T follicular helper cell (primary cell): ENCODE measurements at places on chromosomes 11 and 22.

DNA sequence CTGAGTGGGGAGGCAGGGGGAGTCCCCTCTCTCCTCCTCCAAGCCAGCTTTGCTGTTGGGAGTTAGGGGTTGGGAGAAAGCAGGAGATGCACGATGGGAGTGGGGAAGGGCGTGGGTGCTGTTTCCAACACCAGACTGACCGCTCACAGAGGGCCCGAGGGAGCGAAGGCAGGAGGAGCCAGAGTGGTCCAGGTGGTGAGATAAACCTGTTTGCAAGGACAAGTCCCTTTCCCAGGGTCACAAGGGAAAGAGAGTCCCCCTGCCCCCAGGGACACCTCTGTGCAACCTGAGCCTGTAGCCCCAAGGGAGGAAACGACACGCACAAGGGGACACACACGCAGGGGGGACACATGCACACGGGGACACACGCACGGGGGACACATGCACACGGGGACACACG, 42.2 kb downstream of the WNT11 start:
- DNase-seq, result no peak

DNA sequence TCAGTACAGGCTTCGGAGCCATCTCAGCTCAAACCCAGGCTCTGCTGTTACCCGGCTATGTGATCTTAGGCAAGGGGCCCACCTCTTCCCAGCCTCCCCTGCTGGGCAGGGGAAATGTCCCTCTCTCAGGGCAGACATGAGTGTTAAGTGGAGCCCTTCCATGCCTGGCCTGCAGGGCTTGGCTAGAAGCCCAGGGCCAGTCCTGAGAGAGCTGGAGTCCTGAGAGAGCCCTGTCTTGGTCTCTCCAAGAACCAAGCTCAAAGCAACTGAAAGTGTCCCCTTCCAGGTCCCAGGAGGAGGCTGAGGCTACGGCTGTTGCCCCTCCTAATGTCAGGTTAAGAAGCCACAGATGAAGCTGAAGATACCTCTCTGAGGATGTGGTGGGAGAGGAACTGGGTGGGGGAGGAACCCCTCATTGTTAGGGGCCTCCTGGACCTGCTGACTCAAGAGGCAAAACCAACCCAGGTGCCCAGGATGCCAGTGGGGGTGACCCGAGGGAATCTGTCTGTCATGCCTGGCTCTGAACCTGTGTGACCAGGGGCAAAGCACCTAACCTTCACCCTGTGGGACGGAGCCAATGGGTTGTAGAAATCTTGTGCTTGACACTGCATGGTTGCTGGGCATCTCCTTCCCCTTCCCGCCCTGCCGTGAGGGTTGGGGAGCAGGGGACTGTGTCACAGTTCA, 4.2 kb downstream of the ZP1 start:
- DNase-seq, result no peak

GRCh38 chr11:61480994-61481335, 27.6 kb upstream of the LRRC10B start:
- no peak for DNase-seq

DNA sequence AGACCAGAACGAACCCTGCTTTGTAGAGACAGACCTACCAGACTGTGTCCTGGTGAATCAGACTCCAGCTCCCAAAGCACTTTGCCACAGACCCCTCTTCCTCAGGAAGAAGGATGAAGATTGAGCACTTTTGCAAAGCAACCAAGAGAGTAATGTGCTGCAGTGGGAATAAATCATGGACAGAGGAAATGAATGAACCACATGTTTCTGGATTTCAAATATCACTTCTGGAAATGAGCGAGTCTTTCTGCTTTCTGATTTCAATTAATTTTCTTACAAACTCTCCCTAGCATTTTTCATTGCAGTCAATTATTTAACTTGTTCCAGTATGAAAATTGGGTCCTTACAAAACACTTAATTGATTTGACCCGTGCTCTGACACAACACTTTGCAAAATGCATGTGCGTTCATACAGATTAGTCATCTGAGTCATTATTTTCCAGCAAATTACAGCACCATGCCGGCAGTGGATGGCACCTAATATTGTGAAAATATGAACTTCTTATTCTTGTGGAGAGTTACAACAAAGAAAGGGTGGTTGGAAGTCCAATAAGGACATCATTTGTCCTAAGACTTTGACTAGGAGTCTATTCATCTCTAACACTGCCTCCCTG, 315.9 kb upstream of the CCDC90B start:
- no peak for DNase-seq

DNA sequence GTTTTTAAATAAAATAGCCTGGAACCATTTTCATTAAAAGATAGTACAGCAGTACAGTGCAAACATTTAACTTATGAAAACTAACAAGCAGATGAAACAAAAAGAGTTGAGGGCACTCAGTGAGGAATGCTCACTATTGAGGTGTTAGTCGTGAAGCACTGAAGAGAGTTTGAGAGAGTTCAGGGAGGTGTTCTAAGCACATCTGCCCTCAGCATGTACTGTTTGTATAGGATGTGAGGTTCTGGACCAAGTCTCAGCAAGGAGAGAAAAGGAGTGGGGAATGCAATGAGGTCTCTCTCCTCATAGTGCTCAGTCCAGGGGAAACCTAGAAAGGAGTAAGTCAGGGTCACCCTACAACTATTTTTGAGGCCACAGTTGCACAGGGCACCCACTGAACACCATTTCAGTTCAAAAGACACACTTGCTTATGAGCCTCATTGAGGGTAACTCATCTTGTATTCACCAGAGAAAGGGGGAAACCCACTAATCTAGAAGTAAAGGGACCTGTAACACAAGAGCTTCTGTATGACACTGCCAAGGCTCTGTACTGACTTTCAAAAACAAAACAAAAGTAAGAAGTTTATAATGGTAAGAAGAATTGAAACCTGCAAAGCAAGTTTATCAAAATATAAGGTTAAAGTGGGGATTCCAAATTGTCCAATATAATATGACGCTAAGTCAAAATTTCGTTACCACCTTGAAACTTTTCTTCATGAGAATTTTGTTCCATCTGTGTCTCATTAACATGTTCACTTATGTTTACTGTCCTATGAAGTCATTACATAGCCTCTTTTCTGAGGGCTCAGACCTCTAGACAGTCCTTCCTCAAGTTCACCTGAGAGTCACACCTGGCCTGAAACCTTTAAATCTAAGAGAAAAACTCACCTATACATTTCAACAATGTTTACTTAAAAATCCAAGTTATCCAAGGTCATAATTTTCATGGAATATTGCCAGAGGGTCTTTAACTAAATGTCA, 275.3 kb downstream of the ETS1 start:
- DNase-seq, result no peak

GRCh38 chr22:32636884-32637283, 162.3 kb downstream of the FBXO7 start:
- DNase-seq, result no peak

- no peak for DNase-seq
Measured at GRCh38 chr22:28075358-28075981, 156.4 kb upstream of the PITPNB start.

- DNase-seq, result no peak
Measured at GRCh38 chr22:33770723-33771122, 149.6 kb downstream of the LARGE1 start.

DNA sequence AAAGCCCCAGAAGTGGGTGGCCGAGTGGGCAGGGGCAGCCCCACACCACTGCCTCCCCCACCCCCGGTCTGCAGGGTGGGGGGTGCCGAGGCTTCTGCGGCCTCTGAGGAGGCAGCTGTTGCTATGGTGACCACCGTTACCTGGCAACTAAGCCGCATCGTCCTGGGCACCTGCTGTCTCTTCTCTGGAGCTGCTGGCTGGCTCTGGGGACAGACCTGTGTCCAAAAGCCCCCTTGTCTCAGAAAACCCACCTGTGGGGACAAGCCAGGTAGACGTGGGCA, 79.9 kb upstream of the PRR5 start:
- peak; percentile 24 for DNase-seq

DNA sequence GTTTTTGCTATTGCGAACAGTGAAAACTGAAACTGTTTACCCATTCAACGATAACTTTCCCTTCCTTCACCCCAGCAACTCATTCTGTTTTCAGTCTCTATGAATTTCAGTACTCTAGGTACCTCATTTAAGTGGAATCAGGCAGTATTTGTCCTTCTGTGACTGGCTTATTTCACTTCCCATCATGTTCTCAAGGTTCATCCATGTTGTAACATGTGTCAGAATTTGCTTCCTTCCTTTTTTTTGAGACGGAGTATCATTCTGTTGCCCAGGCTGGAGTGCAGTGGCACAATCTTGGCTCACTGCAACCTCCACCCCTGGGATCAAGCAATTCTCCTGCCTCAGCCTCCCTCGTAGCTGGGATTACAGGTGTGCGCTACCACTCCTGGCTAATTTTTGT, 23.7 kb downstream of the HTR3B start:
- DNase-seq, result no peak

DNA sequence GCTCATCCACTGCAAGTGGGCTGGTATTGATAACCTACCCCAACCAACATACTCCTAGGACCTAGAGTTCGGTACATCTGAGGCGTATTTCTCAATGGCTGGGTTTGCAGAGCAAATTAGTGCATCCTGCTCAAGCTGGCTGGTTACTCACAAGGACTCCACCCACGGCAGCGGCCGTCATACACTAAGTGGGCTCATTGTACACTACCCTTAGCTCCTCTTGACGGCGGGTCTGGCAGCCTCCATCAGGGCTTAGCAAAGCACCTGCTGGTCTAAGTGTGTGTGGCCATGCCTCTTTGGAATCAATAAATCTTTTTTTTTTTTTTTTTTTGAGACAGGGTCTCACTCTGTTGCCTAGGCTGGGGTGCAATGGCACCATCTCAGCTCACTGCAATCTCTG, 20.2 kb upstream of the KCNJ11 start:
- no peak for DNase-seq

DNA sequence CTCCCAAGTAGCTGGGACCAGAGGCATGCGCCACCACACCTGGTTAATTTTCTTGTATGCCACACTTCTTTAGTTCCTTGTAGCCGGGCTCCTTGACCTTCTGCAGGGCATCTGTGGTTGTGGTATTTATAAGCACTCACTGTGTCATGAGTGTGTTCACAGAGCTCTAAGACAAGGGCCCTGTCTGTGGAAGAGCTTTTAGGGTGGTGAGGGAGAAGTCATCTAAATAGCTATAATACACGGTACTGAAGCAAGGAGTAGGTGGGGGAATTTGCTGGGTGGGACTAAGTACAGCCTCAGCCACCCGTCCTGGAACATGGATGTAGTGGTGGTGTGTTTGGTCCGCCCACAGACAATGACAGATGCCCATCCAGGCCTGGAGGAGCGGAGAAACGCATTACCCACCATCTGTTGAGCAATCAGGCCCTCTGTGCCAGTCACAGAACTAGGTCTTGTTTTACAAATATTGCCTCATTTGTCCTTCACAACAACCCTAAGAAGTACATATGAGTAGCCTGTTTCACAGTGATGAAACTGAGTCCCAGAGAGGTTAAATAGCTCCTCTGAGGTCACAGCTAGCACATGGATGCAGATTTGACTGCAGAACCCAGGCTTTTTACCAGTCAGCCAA, 10.1 kb downstream of the ACO2 start:
- no peak for DNase-seq

- peak; percentile 65 for DNase-seq
Measured at GRCh38 chr22:44685384-44686056, 16.5 kb upstream of the PRR5 start.

GRCh38 chr11:64867748-64868462, 10.5 kb downstream of the EHD1 start:
- DNase-seq, result no peak

GRCh38 chr22:25161017-25161915, 38.4 kb upstream of the CRYBB3 start:
- no peak for DNase-seq

DNA sequence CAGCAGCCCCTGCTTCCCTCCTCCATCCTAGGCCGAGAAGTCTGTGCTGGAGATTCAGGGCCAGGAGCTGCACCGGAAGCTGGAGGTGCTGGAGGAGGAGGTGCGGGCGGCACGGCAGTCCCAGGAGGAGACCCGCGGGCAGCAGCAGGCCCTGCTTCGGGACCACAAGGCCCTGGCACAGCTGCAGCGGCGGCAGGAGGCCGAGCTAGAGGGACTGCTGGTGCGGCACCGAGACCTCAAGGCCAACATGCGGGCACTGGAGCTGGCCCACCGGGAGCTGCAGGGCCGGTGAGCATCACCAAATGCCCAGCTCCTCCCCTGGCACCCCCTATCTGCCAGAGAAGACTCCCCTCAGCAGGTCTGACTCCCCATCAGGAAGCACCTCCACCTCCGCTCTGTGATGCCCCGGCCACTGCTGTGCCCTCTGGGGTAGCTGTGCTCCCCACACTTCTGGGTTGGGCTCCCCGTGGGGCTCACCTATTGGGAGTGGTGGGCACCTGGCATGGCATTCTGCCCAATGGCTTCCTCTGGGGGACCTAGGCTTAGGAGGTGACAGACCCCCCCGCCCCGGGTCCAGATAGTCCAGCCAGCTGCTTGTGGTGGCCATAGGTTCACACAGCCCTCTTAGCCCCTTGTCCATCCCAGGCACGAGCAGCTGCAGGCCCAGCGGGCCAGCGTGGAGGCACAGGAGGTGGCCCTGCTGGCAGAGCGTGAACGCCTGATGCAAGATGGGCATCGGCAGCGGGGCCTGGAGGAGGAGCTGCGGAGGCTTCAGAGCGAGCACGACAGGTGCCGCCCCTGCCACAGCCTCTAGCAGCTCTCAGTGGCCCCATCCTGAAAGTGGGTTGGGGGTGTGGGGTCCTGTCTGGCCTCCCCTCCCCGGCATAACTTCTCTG, 6.6 kb upstream of the RPS6KA4 start:
- no peak for DNase-seq

DNA sequence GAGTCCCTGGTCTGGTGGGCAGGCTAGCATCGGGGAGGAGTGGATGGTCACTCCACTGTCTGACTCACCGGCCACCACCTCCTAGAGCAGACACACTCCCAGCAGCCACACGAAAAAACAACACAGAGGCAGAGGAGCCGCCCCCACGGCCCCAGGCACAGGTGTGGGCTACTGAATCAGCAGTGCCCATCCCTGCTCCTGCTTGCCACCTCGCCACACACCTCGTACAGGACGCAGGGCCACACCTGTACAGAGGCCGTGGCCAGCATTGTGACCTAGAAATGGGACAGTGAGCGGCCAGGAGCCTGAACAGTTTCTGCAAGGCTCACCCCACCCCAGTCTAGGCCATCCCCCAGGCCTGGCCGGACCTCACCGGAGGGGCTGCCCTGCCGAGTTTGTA, 14.0 kb downstream of the TRIM29 start:
- DNase-seq, result no peak

DNA sequence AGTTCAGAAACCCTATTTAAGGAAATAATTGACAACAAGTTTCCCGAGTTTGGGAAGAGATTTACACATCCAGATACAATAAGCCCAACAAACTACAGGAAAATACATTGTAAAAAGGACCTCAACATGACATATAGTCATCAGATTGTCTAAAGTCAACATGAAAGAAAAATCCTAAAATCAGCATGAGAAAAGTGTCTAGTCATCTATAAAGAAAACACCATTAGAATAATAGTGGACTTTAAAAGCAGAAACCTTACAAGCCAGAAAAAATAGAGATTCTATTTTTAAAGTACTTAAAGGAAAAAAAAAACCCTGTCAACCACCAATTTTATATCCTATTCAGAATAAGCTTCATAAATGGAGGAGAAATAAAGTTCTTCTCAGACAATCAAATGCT, 1.4 kb upstream of the OR5B2 start:
- no peak for DNase-seq

- DNase-seq, result no peak
Measured at GRCh38 chr11:70798296-70798695, 400.0 kb downstream of the CTTN start.
